ENCODE measurements at places on chromosomes 7 and 10. TPM values are rescaled to one million over a fixed set of nuclear protein-coding genes. Genes with fewer than 3 reads are reported as not detected.

TDRD1 gene
- not detected for total RNA-seq

NEBL gene
- 16.6 TPM for total RNA-seq

PON3 gene
- total RNA-seq = 2.6 TPM

SLC16A9 gene
- total RNA-seq = 5.9 TPM

SUMF2 gene
- total RNA-seq = 173 TPM

KCNIP2 gene
- total RNA-seq = 8.5 TPM

CYREN gene
- 54.5 TPM for total RNA-seq

CTAGE4 gene
- 6.0 TPM for total RNA-seq

Measured in HCT116 (cell line).